ENCODE measurements at places on chromosomes 2 and 18. TPM values are rescaled to one million over a fixed set of nuclear protein-coding genes. Genes with fewer than 3 reads are reported as not detected.

GRCh38 chr2:227507963-227508362 is 36.0 kb downstream of the AGFG1 start:
- no peak overlapping the region for H3K4me3 ChIP-seq
- H3K27me3 ChIP-seq = no peaks in the 10 kb centered on the region
- peaks cover 39% of the 10 kb centered on the region for H3K4me1 ChIP-seq
- H3K36me3 ChIP-seq = no peaks in the 10 kb centered on the region
- no peak for DNase-seq

DNA sequence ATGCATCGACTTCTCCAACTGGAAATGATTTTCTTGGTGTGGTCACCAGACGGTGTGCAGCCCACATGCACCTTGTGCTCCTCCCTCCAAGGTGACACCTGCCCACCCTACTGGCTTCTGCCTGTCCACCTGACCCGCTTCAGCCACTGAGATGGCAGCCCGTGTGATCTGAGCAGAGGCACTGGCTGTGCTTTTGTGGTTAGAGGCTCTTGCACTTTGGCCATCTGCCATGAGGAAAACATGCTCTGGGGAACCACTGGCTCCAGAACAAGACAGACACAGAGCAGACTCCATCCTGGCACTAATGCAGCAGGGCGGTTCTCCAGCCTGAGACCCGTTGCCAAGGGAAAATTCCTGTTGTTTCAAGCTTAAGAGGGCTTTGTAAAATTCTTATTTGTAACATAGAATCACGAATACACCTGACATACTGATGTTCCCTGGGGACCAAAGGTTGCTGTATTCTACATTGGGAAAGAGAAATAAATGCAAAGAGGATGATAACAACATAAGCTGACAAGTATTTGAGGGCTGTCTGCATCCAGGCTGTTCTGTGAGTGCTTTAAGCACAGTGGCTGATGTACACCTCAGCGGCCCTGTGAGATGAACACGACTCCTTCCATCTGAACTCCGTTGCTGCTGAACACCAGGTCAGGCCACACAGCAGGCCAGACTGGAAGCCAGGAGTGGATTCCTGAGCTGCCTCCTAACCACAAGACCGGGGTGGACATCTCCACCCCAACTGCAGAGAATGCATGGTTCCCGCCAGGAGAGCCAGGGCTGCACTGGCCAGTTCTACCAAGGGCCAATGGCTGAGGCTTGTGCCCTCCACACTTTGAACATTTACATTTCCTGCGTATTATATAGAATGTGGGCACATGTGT is 820.4 kb downstream of the GALR1 start:
- H3K4me1 ChIP-seq = no peaks in the 10 kb centered on the region
- peaks cover 18% of the 10 kb centered on the region for H3K27me3 ChIP-seq

GRCh38 chr2:189654641-189655040 is 6.6 kb upstream of the ASNSD1 start:
- DNase-seq = no peak
- no peaks in the 10 kb centered on the region for H3K4me1 ChIP-seq
- H3K36me3 ChIP-seq = no peaks in the 10 kb centered on the region
- H3K27me3 ChIP-seq = no peaks in the 10 kb centered on the region
- no peak overlapping the region for H3K4me3 ChIP-seq
- H3K27ac ChIP-seq = no peak overlapping the region

Gene ATF2
- 61.8 TPM for total RNA-seq
